Stimulated activated CD8-positive, alpha-beta memory T cell treated with anti-CD3 and anti-CD28 coated beads, Interleukin-7, amount 100 ng/mL, for 24 hours (primary cell): ENCODE measurements at places on chromosomes 1 and 21.

GRCh38 chr21:33312121-33312520 lies 12.6 kb upstream of the IFNAR1 start:
- no peak for DNase-seq

DNA sequence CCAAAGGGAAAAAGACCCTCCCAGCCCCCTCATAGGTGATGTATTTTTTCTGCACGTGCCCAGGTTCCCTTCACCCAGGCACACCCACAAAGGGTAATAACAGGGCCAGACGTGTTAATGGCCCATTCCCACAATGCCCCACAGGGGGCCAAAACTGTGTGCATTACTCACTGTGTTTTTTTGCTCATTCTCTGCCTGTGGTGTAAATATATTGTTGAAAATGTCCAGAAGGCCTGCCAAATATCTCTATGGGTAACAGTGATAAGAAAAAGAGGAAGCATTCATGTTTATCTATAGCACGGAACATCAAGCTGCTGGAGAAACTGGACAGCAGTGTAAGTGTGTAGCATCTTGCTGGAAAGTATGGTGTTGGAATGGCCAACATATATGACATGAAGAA lies 21.9 kb downstream of the RHEX start:
- no peak for DNase-seq

DNA sequence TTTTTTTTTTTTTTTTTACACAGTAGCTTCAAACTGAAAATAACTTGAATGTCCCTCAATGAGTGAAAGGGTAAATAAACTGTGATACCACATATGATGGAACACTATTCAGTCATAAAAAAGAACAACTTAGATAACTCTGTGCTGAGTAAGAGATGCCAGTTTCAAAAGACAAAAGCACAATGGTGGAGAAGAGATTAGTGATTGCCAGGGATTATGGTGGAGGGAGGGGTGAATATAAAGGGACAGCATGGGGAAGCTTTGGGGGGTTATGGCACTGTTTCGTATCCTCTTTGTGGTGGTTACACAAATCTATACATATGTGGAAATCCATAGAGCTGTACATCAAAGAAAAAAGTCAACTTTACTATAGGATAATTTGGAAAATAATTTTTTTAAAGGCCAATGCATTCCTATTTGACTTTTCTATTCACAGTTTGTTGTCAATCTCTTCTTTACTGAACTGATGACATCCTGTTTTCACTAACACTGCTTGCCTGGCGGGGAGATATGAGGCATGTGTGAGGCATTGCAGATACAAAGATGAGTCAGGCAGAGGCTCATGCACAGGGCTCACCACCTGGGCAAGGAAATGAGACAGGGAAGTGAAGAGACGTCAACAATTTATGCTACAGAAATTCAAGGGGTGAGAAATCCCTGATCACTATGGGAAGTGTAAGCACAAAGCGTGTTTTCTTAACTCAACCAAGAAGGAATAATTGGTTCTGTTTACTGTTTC lies 302.7 kb downstream of the DUSP10 start:
- DNase-seq, result peak; percentile 30

DNA sequence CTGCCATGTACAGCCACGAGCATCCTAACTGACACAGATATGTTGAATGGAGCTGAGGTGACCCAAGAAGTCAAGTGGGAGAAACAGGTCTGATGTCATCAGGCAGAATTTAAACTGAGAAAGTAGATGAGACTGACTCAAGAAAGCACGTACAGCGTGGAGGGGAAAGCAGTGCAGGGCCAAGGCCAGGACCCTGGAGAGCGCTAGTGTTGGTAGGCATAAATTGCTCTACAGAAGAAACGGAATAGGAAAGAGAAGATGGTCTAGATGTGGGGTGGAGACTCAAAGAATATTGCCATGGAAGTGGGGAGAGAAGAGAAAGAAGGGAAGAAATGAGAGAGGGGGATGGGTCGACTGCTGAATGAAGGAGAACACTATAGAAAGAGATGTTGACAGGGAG lies 45.3 kb upstream of the GJB5 start:
- DNase-seq, result no peak
